ENCODE measurements at places on chromosomes 7 and 10.

GRCh38 chr7:42236976-42237810 is at the start of gene GLI3:
GLI3 (minus strand) TSS chr7:42237209; CDS start chr7:42223253, 13,956 bp downstream.
- DNase-seq = no peak

- no peak for DNase-seq
These were observed 118.2 kb downstream of the ANK3 start for GRCh38 chr10:60271319-60272040.

GRCh38 chr10:123573236-123574108 is 92.7 kb upstream of the GPR26 start:
- DNase-seq = no peak

DNA sequence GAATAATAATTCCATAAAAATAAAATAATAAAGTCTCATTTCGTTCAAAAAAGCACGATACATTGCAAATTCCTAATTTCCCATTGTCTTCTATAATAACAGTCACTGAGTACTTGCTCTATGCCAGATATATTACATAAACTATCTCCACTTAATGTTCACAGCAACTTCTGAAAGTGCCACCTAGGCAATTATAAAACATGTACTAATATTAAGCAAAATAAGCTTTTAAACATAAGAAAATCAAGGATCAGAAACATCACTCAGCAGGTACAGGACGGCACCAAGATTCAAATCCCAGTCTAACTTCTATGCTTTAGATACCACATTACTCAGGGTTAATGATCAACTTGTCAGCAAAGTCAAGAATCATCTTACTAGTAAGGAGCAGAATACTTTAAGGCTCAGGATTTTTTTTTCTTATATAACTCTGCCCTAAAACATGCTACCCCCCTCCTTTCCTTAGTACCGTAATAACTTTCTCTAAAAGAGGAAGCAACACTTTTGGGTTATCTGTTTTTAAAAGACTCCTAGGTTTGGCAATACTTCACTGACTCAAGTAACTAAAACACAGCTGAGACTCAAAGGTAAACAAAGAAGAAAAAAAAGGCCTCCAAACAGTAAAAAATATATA is 51.3 kb downstream of the USP6NL start:
- no peak for DNase-seq
